ENCODE measurements at places on chromosomes 16 and 17.

GRCh38 chr16:48834576-48834975, 224.6 kb upstream of the N4BP1 start:
- DNase-seq, result no peak

- no peak for DNase-seq
Measured at GRCh38 chr16:78134944-78135619, 35.6 kb downstream of the WWOX start.

DNA sequence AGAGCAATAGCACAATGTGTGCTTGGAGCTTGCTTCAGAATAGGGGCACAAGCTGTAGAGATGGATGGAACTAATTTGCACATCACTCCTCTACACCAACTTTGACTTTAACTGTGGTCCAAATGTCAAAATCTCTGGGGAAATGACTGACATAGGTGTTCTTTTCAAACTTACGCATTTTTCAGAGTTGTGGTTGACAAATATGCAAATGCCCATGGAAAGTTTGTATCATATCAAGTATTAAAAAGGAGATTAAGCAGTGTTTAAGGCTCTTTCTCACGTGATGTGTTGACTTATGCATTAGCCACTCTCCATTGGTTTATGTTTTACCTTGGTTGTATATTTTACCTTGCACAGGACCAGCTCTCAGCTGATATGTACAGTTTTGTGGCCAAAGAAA, 77.1 kb downstream of the ELAC2 start:
- DNase-seq, result no peak

DNA sequence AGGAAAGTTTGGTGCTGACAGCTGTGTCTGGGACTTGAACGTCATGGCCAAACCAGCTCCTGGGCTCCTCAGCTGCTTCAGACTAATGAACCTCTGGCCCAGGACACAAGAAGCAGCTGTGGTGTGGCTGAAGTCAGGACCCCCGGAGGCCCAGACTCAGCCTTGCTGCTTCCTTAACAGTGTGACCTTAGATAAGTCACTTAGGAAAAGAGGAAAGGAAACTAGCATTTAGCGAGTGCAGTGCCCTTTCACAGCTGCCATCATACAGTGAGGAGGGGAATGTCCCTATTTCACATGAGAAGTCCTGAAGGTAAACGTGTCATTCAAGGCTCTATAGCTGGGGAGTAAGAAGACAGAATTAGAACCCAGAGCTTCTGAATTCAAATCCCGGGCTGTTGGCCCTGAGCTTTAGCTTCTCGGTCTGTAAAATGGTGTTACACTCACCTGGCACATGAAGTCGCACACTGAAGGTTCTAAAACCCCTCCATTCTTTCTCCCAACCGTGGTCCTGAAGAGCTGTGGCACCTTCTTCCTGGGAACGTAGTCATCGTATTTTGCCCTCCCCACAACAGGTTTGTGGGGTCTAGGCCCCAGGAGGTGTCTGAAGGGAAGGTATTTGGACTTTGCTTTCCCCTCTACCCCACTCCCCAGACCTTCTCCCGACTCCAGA, 910 bp upstream of the RAMP2 start:
- no peak for DNase-seq

DNA sequence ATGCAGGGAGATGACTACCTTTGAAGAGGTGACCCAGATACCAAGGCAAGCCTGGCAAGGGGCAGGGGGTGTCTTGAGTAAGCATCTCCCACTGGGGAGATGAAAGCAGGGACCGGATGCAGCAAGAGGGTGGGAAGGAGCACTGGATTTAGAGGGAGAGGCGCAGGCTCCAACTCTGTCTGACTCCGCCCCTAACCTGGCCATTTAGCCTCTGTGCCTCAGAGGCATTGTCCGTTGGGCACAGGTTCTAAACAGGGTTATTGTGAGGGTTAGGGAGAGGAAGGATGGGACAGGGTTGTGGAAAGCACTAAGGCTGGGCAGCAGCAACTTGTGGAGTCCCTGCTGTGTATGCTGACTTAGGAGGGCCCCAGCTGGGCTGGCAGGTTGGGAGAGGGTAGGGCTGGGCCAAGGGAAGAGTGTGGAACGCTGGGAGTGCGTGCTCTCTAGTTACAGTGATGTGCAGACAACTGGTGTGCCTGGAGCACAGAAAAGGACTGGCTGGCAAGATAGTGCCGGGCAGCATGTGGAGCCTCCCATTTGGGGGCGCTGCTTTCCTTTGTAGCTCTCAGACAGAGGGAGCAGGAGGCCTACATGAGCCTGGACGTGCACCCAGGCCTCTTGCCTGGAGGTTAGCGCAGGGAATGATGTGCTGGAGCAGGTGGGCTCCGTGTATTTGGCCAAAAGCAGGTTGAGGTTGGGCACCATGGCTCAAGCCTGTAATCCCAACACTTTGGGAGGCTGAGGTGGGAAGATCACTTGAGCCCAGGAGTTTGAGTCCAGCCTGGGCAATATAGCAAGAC, 26.2 kb downstream of the TBX2 start:
- no peak for DNase-seq

- no peak for DNase-seq
Measured at GRCh38 chr17:38550661-38551060, 55.1 kb downstream of the SRCIN1 start.

GRCh38 chr17:41548844-41549595, 20.9 kb upstream of the KRT19 start:
- peak; percentile 40 for DNase-seq

DNA sequence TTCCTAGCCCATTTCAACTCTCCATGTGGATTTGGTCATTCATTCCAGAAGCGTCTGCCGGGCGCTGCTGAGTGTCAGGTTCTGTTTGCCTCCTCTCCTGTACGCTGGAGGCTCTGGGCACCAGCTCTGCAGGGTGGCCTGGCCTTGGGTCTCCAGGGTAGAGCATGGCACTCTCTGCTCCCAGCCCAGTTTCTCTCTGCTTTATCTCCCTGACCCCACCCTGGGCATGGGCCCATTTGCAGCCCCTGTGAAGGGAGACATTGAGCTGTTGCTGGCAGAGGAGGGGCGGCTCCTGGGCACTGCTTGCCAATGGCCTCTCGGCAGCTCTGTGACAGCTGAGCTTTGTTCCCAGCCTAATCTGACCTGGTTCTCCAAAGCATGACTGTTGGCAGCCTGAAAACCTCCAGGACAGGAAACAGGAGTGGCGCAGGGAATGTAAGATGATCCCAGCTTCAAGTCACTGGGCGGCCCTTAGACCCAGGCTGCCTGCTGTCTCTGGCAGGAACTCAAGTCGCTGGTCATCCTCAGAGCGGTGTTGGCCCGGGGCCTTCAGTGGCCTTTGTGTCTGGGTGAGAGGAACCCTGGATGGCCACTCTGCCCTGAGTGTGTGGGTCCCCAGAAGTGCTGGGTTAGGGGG, 146.8 kb downstream of the SEC14L1 start:
- DNase-seq, result no peak

DNA sequence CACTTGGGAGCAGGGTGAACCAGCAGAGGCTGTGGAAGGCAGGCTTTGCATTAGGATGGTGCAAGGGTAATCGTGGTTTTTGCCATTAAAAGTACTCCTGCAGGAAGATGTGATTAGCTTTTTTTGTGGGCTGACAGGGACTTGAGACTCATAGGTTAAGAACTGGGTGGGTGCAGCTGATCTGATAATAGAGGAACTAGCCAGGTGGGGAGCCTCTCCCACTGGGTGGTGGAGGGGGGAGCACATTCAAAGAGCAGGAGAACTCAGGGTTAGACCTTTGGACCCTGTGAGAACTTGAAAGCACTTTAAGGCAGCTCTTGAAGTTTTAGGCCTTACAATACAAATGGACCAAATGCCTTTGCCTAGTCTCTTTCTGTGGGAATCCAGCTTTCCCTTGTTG, 32.4 kb downstream of the CCL4 start:
- DNase-seq, result no peak

DNA sequence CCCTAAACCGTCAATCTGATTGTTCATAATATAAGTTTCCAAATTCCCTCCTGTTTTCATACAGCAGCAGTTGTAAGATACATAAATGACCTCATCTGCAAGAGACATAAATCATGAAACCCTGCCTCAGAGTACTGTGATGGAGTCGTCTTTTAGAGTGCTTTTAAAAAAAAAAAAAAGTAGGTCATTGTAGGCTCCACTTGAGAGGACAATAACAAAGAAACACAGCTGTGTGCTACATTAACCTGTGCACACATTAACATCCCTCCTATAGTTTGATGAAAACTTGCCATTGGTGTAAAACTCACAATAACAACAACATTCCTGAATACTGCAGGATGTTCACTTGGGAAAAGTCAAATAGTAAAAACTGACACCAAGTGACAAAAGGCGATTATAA, 56.5 kb downstream of the XPO6 start:
- DNase-seq, result no peak

- DNase-seq, result no peak
Measured at GRCh38 chr16:11090232-11090631, 145.9 kb downstream of the CLEC16A start.

GRCh38 chr16:68086860-68087268, 1.7 kb downstream of the NFATC3 start:
- no peak for DNase-seq

DNA sequence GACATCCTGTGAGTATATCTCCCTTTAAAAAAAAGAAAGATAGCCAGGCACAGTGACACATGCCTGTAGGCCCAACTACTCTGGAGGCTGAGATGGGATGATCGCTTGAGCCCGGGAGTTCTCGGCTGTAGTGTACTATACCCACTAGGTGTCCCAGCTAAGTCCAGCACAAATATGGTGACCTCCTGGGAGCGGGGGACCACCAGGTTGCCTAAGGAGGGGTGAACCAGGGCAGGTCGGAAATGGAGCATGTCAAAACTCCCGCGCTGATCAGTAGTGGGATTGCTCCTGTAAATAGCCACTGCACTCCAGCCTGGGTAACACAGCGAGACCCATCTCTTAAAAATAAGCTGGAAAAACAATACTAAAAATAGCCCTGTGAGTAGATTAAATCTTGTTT, 29.4 kb downstream of the GINS2 start:
- no peak for DNase-seq

- DNase-seq, result no peak
Measured at GRCh38 chr17:10088444-10088843, 110.0 kb downstream of the GAS7 start.

DNA sequence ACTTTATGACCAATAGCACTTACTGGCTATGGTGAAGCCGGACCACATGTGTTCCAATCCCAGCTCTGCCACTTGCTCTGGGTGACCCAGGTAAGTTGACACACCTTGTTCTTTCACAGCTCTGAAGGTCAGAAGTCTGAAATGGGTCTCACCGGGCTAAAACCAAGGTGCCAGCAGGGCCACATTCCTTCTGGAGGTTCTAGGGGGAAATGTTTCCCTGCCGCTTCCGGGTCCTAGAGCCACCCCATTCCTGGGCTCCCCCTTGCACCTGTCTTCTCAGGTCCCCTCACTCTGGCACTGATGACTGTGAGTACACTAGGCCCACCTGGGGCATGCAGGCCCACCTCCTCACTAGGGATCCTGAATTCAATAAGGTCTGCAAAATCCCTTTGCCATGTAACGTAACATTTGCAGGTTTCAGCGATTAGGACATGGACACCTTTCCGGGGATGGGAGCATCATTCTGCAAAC, 11.4 kb downstream of the USP7 start:
- DNase-seq, result no peak

- DNase-seq, result no peak
Measured at GRCh38 chr16:76899767-76900166, 291.2 kb upstream of the MON1B start.

DNA sequence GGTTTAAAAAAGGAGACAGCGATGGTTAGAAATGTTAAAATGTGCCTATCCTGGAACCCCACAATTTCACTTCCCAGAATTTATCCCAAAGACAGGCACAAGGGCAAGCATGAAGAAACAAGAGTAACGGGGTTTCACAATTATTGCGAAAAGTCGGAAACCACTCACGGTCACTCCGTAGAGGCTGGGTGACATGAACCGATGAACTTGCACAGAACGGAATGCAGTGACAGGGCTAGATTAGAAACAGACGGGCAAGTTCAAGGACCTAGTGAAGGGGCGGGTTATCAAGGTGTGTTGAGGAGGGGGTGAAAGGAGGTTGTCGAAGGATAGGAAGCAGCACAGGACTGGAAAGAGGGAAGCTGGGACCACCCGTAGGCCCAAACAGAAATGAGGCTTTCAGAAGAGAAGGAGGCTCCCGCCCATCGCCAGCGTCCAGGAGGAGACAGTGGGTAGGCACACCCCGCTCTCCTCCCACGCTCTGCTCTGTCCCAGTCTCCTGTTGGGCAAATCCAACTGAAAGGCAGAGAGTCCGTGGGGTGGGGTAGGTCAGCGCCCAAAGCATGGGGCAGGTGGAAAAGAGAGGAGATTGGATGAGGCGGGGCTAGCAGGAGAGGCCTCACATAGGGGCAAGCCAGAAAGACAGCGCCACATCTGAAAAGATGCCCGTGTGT, 47.4 kb upstream of the JPH3 start:
- DNase-seq, result no peak

- no peak for DNase-seq
Measured at GRCh38 chr17:32903774-32904673, 23.9 kb upstream of the TMEM98 start.

- no peak for DNase-seq
Measured at GRCh38 chr16:75702242-75702641, 981 bp upstream of the DUXB start.

GRCh38 chr16:9801651-9802050, 380.6 kb downstream of the GRIN2A start:
- DNase-seq, result no peak

- DNase-seq, result no peak
Measured at GRCh38 chr17:50663812-50664374, 29.2 kb downstream of the ABCC3 start.

DNA sequence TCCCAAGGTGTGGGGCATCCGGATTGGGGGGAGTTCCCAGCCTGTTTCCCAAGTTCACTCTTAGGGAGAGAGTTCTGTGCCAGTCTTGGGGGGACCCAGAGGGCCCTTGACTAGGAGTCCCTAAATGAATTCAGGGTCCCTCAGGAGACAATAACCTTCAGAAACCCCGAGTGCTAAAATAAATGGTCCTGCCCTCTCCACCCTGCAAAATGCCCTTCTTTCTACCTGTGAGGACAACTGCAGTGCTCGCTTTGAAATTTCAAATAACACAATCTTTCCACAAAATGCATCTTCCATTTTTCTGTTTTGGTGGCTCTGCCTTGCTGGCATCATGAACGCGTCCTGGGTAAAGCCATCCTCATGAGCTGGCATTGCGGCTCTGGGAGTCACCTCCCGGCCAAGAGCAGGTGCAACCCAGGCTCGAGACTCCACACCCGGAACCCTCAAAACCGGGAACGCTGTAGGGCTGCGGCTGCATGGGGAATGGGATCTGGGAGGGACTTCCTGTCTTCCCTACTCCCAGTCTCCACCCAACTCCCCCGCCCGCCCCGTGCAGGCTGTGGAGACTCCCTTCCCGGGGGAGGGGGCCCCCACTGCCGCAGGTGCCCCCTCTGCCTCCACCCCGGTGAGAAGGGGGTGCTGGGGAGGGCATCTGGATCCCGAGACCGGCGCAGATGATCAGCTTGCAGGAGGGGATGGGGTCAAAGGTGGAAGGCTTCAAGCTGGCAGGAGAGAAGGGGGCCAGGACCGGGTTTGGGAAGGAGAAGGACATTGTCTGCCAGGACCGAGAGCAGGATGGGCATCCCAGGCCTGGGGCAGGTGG, at the start of gene ZNF205:
Gene ZNF205 (plus strand): TSS at position 529 of the 823 bp plus-strand sequence. CDS start 845 bp downstream, outside the sequence.
- no peak for DNase-seq

DNA sequence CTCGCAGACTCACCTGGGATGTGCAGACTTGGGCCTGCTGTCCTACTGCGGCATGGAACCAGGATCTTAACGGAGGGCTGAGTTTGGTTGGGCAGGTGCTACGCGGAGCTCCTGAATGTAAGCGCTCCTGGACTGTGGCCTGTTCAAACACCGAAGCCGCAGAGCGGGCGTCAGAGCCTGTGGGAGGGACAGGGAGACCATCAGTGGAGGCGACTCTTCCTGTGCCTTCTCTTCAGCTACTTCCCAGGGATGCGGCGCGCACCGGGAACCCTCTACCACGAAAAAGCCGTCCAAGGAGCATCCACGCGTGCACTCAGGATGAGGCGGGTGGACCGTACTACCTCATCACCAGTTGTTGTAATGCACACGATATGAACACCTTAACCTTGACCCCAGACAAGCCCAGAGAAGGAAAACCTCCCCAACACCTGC, 2.0 kb downstream of the USP36 start:
- no peak for DNase-seq
